ENCODE measurements at places on chromosomes 1 and 21. TPM values are rescaled to one million over a fixed set of nuclear protein-coding genes. Genes with fewer than 3 reads are reported as not detected.

- no peak for DNase-seq
These were observed 72.4 kb downstream of the MATN1 start for GRCh38 chr1:30650968-30651320.

DNA sequence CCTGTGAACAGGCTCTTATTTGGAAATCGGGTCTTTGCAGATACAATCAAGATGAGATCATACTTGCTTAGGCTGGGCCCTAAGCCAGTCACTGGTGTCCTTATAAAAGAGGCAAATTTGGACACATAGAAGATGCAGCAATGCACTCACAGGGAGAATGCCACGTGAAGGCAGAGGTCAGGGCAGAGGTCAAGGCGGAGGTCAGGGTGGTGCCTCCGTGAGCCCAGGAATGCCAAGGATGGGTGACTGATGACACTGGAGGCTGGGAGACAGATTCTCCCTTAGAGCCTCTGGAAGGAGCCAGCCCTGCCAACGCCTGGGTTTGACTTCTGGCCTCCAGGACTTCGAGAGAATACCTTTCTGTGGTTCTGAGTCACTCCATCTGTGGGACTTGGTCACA, 22.8 kb upstream of the C1orf174 start:
- DNase-seq, result no peak

GRCh38 chr1:151371370-151372057, 991 bp downstream of the SELENBP1 start:
- peak; percentile 73 for DNase-seq

- no peak for DNase-seq
These were observed 47.6 kb downstream of the TYW3 start for GRCh38 chr1:74780594-74780993.

DNA sequence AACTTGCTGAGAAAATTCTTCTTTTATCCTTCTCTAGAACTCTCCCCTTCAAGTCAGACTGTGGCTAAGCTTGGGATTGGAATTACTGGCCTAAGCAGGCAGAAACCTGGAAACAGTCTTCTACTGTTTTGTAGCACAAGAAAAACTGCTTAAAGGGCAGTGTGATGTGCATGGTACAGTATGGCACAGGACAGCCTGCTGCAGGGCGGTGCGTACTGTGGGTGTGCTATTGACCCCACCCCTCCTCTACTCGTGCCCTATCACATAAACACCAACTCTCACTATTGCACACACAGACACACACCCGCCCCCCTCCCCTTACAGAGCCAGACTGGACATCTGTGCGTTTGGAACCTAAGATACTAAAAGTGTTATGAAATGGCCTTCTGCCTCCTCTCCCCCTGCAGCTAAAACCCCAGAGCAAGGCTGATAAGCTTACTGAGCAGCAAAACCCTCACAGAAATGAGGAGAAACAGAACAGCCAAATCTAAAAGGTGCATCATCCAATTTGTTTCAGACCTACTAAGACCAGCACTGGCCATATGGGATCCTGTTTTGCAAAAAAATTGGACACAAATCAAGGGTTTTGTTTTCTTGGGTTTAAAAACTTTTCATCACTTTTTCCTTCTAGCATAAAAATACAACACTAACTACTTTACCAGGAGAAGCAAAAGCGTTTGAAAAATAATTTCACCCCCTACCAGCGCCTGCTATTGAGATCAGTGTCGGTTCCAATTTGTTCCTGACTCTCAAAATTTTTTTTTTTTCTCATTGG, 355.8 kb upstream of the LYPLAL1 start:
- DNase-seq, result peak; percentile 32

- DNase-seq, result no peak
These were observed 18.8 kb downstream of the ADGRB2 start for GRCh38 chr1:31745096-31745945.

DNA sequence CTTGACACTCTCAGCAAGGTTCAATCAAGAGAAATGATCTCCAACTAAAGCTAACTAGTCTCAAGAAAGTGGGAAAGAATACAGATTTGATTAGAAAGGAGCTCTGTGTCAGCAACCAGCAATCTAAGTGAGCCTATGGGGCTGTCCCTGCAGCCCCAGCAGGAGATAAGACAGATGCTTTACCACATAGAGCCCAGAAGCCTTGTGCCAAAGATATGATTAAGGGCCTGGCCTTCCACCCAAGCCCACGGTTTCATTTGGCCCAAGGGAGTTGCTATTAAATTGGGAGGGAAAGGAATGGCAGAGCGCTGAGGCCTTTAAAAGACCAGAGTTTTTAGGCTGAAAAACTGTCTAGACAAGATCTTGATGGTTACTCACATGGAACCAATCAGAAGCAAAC, 74.8 kb downstream of the HLCS start:
- DNase-seq, result no peak

DNA sequence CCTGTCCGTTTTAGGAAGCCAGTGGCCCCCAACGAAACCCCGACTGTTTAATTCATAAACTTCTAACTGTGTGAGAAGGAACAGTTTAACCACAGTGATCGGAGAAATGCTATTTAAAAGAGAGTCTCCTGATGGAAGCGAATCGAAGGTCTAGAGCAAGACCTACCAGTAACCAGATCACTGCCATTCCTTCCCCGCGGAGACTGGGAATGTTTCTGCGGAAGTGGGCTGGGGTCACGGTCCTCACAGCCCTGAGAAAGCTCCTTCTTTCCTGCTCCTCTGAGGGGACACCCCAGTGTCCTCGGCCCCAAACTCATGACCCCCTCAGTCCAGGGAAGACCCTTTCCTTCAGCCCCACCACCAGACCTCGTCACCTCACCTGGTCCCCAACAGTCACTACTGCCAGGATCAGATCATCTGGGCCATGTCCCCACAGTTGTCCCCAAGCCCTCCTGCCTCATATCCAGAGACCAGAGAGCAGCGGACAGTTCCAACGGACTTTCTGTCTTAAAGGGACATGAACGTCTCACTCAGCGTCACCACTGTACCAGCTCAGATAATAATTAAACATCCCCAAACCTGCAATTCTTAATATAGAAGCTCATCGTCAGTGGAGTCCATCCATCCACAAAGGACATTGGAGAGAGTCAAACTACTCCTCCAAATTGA, at the start of gene TCP10L:
Gene TCP10L, minus strand, starts transcription at position 482 of the 669 bp plus-strand sequence. CDS start 1,219 bp downstream, outside the sequence.
- no peak for DNase-seq

DNA sequence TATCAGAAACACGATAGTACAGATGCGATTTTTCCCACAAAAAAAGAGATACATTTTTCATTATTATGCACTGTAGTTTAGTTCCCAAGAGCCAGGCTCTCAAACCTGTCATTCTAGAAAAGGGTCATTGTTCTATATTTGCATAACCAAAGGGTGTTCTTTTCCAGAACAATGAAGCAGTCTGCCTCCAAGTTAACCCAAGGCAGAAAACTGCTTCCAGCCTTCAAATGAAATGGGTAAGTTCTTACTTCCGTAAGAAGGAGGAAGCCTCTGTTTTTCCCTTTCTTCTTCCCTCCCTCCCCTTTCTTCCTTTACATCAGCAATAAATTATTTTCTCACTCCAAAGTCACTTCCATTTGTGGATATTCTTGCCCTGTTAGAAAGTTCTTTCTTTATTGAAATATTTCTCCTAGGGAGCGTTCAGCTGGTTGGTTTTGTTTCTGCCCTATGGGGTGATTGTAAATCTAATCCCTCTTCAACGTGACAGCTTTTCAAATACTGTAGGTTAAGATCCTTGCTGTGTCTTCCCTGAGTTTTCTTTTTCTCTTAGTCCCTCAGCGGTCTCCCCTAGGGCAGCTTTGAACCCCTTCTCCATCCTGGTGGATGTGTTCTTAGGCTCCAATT, 77.3 kb upstream of the PTGFRN start:
- DNase-seq, result no peak

GRCh38 chr21:41815652-41816582, 49.1 kb upstream of the RIPK4 start:
- DNase-seq, result no peak

DNA sequence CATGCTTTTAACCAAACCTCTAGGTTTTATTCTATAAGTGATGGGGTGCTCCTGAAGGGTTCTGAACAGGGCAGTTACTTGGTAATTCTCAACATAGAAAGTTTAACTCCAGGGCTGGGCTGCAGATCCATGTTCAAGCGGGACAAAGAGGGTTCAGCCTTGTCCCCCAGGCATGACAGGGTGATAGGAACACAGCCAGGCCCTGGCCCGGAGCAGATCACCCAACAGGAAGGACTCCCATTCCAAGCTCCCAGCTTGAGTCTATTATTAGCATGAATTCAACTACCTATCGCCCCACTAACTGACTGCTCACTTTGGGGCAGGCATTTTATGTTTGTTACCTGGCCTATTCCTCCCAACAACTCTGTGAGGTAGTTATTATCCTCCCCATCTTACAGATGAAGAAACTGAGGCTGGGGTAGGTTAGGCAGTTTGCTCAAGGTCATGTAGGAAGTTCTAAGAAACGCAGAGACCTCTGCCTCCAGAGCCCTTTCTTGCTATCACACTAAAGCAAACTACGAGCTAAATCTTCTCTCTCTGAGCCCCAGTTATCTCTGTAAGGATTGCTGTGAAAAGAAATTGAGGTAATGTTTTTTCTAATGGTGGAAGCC, 14.5 kb downstream of the ASAP3 start:
- no peak for DNase-seq

- DNase-seq, result no peak
These were observed 1.1 kb downstream of the S100A11 start for GRCh38 chr1:152035539-152036266.

- DNase-seq, result no peak
These were observed 18.8 kb upstream of the GPR137B start for GRCh38 chr1:236123563-236123962.

Gene TBX19
- 4.4 TPM for polyA plus RNA-seq

Gene RGS8
- not detected for polyA plus RNA-seq

Gene KRTAP13-2
- polyA plus RNA-seq, result not detected

Gene MAGOH
- polyA plus RNA-seq, result 87.6 TPM

Gene TPTE
- polyA plus RNA-seq, result not detected

All from right lung (tissue), 10 donors.